Stimulated activated CD8-positive, alpha-beta memory T cell treated with anti-CD3 and anti-CD28 coated beads, Interleukin-15, amount 100 ng/mL, for 48 hours (primary cell): ENCODE measurements at places on chromosomes 2 and 18.

- DNase-seq, result no peak
Observed at GRCh38 chr2:44215827-44216226, 47.2 kb downstream of the PPM1B start.

- no peak for DNase-seq
Observed at GRCh38 chr2:25419678-25420242, 78.0 kb upstream of the DNMT3A start.

- no peak for DNase-seq
Observed at GRCh38 chr2:205198140-205198525, 484.2 kb upstream of the NRP2 start.

DNA sequence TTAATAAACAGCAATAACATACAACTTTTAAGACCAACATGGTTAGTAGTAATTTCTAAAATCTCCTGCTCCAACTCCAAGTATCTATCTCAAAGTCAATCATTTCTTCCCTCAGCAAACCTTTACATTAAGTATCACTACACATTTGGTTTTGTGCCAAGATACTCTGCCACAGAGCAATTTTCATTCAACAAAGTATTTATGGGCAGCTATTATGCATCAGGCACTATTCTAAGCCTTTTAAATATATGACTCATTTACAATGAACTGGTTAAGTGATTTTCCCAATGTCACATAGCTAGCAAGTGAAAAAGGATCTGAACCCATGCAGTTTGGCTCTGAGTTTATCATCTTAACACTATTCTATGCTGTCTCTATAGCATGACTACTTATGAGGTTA lies 264.3 kb downstream of the NOL4 start:
- no peak for DNase-seq

DNA sequence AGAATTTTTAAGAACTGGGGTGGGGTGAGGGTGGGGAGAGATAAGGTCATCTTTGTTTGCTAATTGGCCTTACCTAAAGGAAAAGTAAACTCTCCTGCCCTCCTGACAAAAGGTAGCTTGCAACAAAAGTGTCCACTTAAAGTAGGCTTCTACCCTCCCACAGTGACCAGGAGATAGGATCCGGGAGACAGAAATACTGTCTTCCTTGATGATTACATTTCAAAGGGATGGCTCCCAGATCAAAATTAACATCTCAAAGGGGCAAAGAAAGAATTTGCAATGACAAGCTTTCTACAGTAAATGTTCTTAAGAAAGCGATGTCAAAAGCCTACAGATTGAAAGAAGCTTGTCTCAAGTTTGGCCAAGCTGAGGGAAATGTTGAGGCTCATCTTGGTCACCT lies 775.3 kb downstream of the CPS1 start:
- no peak for DNase-seq

- DNase-seq, result no peak
Observed at GRCh38 chr2:121707920-121708361, 28.7 kb downstream of the NIFK start.

- no peak for DNase-seq
Observed at GRCh38 chr2:8848328-8849100, 11.1 kb upstream of the KIDINS220 start.

- DNase-seq, result no peak
Observed at GRCh38 chr18:56542476-56542875, 95.9 kb downstream of the TXNL1 start.
